AG20443 (cell line): ENCODE measurements at places on chromosomes 5 and 9.
A peak's percentile ranks its signal among the peaks of the same experiment; 100 is the strongest.

DNA sequence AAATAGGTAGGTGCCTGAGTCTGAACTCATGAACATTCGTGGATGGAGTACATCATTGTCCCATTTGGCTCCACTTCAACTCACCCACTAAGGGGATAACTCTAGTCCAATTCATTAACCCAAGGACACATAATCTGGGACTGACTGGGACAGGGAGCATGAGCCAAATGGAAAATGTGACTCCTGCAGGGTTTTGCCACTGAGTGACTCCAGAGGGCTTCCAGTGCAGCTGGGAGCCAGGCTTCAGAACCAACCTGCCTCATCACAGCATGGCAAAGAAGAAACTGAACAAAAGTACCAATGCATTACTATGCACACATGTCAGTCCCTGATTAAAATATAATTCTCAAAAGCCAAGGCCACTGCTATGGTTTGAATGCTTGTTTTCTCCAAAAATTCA, 159.7 kb upstream of the SNX2 start:
- no peak for DNase-seq

DNA sequence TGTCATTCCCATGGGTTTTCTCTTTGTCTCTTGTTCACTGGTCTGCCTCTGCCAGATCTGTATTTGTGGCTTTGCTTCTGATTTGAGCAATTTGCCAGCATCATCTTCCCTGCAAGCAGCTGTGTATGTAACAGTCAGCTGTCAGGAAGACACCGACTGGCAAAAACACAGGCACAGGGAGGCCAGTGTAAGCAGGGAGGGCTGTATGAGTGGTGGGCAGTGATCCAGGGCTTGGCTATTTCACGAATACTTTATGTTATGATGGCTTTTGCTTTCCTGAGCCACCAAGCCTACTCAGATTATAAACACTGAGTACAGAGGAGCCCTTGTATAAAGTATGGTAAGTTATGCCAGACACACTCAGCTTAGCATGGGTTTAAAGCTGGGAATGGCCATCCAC, 11.6 kb downstream of the BNIP1 start:
- DNase-seq, result no peak

DNA sequence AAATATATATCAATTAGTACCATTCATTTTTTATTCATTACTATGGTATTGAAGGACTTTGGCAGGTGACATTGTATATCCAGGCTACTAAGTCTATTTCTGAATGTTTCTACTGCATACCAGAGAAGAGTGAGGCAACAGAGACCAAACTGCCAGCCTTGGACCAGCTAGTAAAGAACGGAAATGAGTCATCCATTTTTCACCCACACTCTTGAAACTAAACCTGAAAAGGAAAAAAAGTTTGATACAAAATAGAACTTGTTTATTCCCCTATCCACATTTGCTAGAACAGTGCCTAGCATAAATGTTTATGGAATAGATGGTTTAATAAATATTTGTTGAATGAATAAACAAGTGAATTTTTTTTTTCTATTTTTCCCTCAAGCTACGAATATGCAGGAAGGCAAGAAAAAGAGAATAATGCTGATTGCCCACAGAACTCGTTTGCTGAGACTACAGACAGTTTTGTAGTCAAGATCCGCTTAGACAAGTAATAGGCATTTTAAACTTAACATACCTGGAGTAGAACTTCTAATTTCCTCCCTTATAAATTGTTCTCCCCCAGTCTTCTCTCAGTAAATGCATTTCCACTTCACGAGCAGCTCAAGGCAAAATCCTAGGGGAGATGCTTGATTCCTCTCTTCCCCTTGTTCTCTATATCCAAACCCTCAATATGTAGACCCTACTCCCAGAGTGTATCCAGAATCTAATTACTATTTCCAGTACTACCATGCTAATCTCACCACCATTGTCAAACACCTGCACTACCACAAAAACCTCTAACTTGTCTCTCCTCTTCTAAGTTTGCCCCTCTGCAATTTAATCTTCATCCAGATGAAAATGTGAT, 146.2 kb upstream of the RASA1 start:
- DNase-seq, result peak; percentile 46

- DNase-seq, result no peak
Measured at GRCh38 chr9:15572200-15572770, 19.4 kb downstream of the CCDC171 start.

DNA sequence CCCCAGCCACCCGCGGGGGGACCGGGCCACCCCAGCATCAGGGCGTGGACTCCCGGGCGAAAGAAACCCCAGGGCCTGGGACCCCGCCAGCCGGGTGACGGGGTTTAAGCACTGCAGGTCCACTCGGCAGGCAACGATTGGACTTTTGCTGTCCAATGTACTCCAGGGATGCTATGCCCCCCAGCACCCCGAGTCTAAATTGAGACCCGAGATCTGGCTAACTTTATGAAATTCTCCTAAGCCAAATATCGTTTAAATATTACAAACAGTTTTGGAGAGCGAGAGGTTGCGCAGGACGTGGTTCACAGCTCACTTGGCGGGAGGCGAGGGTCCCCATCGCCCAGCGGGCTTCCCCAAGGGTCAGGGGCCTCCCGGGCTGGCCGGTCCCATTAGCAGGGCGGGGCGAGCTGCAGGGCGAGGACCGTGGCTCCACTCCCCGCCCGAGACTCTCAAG, 384 bp upstream of the MRPS2 start:
- no peak for DNase-seq

DNA sequence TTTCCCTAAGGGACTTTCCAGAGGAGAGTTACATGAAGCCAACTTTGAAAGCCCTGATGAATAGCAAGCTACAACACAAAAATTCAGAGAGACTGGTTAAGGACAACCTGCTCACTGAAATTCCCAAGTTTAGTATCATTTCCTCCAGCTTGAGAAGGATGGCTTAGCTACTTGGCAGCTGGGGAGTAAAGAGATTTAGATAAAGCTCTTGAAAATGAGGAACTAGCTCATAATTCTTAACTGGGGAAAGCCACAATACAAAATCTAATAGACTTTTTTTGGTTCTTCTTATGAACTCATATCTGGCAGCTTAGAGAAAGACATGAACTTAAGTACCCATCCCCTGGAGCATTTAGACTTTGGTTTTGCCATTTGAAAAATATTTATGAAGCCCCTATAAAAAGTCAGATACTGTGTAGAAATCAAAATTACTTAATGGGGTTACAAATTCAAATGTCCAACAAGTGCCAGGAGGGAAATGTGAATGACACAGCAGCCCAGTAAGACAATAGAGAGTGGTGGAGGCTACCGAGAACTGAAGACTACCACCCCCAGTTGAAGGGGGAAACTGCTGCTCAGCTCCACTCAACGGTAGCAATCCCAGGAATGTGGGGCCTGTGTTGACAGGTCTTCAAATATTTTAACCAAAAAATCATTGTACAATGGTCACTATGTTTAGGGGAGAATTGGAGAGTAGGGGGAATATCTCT, 79.4 kb upstream of the ADRB2 start:
- no peak for DNase-seq

GRCh38 chr5:178186427-178186826, 744 bp downstream of the GMCL2 start:
- DNase-seq, result no peak

DNA sequence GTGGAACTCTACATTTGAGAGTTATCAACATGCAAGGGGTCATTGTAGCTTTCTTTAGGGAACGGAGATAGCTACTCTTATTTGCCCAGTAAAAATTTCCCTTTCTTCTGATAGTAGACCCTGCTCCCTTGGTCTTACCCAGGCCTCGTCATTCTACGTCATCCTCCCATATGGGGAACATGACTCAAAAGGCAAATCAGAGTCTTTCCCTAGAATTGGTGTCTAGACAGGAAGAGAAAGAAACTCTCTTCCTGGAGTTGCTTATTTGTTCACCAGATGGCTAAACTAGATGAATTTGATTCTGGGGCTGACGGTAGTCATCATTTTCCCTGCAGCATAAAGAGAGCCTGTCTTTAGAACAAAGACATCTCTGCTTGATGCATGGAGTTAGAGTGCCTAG, 12.2 kb upstream of the SLC38A9 start:
- DNase-seq, result no peak

DNA sequence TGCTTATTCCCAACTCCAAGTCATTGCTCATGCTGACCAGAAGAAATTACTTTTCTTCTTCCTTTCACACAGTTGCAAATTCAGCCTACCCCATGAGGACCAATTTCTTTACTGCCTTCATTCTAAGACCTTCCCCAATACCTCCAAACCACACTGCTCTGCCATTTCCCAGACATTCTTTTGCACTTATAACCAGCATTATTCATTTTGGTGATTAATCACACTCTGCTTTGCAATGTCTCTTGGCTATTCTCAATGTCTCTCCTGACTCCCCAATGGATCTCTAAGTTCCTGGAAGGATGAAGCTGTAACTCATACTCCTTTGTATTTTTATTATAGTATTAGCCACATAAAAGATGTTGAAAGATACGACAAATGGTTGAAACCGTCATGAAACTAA, 105.7 kb upstream of the RANBP3L start:
- DNase-seq, result no peak

- DNase-seq, result no peak
Measured at GRCh38 chr9:112581469-112582176, 95.0 kb downstream of the KIAA1958 start.

DNA sequence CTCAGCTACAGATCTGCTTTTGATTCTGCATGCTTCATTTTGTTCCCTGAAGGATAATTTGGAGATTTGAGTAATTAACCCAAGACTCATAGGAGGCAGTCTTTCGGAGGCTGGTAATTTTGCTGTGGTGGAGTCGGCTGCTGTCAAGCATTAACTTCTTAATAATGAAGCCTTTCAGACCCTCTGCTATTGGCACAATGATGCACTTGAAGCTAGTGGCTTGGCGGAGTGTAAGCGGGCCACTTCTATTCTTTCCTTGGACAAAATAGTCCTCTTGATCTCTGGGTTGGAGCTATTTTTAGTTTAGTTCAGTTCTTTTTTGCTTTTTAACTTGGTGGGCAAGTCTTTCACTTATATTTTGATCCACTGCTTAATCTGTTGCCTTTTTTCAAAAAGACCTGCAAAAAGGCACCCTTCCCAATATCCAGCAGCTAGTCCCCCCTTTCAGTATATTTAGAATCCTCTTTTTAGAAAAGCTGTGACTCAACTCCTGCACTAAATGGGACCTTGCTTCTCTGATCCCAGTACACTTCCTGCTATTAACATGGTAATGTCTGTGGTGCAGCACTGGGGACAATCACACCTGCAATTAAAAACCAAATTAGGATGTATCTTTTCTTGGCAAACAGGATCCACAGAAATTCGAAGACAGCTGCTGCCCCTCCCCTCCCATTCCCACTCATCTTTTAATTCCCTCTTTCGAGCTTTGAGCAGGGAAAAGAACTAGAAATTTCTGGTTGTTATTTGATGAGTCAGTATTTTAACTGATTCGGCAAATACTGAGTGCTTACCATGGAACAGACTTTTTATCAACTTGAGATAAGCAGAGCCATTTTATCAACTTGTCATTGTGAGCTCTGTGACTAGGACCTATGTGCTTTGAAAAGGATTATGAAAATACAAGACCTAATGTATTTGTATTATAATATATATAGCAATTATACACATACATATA, 169.4 kb upstream of the ANKRD55 start:
- no peak for DNase-seq

DNA sequence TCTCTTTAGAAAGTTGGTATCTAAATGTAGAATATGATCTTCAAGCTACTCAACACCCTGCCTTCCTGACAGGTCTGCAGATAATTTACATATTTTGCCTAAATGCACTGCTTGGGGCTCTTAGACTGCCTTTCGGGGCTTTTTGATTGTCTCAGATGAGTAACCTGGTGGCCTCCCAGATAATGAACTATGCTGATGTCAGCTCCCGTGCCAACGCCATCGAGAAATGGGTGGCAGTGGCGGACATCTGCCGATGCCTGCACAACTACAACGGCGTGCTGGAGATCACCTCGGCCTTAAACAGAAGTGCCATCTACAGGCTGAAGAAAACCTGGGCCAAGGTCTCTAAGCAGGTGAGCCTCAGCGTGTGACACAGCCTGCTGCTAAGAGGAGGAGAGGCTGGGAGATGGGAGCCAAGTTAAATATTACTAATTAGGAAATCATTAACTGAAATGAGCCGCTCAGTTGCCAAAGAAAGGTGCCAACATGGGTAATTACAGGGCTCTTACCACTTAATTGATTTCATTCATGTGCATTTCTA, 20.8 kb upstream of the CKMT2 start:
- no peak for DNase-seq

GRCh38 chr5:14400085-14400484, 181.5 kb upstream of the OTULINL start:
- peak; percentile 64 for DNase-seq

DNA sequence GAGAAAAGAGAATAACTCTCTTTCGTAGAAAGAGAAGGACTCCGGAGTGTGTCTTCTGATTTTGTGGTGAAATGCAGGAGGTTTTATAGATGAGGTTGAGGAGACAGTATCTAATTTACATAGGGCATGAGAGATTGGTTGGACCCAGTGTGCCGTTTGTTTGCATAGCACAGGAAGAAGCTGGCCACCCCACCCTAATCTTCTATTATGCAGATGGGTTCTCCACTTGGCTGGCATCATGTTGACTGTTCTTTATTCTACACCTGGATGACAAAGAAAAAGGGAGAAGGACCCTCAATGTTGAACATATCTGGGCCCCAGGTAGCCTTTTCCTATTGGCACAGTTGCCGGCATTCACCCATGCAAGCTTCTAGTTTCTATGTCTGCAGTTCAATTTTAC, 23.2 kb upstream of the MINAR2 start:
- no peak for DNase-seq

GRCh38 chr9:13278023-13278367, 1.5 kb downstream of the MPDZ start:
- no peak for DNase-seq

DNA sequence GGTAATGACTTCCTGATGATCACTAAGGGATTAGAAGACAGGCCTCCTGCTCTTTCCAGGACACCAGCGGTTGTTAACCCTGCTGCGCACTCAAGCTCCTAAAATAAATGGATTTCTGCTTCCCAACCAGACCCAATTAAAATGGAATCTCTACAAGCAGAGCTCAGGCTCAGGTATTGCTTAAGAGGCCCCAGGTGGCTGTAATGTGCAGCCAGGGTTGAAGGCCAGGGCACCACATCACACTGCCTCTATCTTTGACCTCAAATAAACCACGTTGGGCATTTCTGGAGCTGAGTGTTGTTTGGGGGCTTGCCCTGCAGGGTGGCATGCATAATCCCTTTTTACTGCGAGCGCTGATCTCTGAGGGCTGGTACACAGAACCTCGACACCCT, 108.0 kb downstream of the FBXO38 start:
- DNase-seq, result no peak

DNA sequence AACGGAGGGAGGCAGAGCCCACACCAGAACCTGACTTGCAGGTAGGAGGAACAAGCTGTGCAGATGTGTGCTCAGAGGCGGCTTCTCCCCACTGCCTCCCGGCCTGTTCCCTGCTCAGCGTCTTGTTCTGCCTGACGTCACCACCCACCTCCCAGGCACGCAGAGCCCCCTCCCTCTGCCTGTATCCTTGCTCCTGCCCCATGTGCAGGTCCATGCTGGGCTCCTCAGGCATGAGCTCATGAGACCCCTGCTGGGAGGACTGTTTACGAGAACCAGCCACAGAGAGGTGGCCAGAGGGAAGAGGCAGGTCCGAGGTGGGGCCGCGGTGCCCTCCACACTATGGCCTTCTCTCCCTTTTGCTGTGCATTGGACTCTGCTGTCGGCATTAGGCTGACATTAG, 45.5 kb downstream of the SLC6A3 start:
- DNase-seq, result no peak
